ENCODE measurements at places on chromosomes 2 and 18.

- no peak for DNase-seq
Measured at GRCh38 chr2:3195641-3196476, 181.8 kb downstream of the EIPR1 start.

DNA sequence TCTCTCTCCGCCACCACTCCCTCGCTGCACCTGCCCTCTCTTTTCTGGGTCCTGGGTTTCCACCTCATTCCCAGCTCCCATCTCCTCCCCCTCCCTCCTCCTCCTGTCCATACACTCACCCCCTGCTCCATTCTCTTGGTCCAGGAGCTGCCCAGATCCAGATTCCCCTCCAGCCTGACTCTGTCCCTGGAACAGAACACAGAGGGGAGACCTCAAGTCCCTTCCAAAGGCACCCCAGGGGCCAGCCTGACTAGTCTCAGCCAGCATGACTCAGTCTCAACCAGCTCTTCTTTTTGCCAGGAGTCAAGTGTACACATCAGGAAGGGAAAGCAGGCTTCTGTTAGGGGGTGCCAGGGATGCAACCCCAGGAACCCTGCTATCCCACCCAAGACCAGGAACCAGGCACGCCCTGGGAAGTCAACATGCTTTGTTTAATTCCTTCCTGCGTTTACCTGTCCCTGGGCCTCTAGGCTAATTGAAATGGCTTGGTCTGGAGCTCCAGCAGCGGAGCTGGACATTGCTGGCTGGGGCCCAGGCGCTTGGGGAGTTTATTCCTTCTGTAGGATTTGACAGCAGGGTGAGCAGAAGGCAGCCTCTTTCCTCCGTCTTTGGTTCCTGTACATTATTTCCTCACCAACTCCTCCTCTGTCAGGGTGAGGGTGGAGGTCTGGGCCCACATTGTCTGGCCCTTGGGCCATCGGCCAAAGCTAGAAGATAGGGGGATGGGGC lies 28.4 kb upstream of the SELENOI start:
- no peak for DNase-seq

- DNase-seq, result no peak
Measured at GRCh38 chr2:13758412-13758811, 874.1 kb upstream of the LRATD1 start.

DNA sequence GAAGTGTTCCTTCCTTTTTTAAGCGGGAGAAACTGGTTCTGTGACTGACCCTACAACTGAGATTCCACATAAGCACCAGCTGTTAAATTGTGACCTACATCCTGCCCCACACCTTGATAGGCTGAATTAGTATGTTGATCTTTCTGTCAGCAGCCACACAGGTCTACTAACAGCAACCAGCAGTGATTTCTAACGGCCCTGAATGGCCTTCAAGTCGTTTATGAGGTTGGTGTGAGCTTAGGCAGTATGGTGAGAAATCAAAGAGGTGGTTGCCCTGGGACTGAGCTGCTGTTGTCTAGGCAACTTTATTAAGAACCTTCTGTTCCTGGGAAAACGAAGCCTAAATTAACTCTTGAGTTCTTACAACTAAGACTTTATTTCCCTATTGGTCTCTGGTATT lies 197.2 kb upstream of the FSHR start:
- DNase-seq, result no peak

- no peak for DNase-seq
Measured at GRCh38 chr2:179049203-179049545, 763 bp downstream of the CCDC141 start.

DNA sequence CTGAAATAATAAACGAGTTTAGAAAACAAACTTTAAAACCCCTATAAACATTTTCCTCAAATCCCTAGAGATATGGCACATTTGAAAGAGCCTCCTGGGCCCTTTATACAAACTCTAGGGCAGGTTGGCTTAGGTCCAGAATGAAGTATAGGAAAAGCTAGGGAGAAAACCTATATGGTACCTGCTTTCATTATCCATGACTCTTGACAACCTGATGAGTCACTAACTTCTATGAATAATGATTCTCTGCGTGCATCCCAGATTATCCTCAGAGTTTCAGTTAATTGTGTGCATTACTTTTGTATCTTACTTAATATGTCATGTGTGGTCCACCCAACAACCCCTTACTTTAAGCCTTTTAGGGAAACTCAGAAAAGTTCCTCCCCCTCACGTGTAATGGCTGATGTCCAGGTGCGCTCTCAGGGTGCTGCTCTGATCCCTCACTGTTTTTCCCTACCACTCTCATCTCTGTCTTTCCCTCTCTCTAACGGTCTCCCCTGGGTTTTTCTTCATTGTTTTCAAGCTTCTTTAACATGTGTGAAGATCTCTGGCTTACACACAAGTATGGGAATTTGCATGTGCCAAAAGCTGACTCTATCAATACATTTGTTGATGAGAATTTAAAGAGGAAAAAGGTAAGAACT lies 78.5 kb downstream of the LRP1B start:
- no peak for DNase-seq

DNA sequence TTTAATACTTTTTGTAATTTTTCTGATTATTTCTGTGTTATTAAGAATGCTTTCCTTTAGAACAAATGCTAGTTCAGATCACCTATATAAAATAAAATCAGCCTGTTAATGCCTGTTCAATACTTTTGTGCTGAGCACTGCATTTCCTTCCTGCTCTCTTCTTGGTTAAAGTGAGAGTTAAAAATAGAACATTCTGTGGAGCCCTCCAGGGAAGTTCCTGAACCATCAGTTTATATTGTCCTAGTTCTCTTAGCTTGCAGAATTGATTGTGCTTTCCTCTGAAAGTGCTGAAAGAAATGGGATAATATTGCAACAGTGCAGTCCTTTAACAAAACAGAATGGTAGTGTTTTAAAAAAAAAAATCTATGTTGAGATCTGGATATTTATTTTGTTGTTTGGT lies 74.6 kb upstream of the UBXN4 start:
- DNase-seq, result no peak

DNA sequence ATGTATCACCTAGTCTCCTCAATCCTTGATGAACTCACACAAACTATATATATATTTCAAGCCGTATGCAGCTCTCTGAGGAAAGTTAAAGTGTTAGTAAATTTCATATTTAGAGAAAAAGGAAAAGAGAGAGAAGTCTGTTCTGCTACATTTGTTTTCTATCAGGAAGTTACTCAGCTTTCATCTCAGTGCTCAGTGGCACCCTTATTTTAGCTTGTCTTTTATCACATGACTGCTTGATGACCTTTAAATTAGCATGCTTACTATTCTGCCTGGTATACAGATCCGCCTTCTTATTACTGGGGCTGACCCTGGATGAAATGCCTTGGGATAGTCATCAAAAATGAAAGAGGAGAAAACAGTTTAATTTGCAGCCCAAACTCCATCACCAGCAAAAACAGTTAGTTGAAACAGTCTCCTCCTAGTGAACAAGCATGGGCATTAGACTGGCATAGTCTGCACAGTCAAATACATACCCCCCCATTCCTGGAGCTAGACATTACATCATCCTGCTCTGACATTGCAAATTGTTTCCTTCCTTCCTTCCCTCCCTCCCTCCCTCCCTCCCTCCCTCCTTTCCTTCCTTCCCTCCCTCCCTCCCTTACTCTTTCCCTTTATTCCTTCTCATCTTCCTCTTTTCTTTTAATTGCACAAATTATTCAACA lies 215.7 kb downstream of the TMEM182 start:
- DNase-seq, result no peak

DNA sequence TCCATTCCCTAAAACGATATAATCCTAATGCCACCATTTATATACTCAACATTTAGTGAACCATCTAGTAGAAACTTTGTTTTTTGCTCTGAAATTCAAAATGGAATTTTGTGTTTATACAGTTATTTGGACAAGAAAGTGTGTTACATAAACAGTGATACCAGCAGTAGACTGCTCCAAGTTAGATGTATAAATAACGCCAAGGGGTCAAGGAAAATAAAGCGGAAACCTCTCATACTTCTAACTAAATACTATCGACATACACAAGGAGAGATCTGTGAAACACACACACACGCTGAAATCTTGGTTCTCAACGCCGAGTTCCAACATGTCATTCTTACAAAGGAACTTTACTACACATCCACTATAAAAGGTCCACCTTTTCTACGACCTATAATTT lies 1.2 kb downstream of the TXNL1 start:
- no peak for DNase-seq
